ENCODE measurements at places on chromosomes 5 and 9.

DNA sequence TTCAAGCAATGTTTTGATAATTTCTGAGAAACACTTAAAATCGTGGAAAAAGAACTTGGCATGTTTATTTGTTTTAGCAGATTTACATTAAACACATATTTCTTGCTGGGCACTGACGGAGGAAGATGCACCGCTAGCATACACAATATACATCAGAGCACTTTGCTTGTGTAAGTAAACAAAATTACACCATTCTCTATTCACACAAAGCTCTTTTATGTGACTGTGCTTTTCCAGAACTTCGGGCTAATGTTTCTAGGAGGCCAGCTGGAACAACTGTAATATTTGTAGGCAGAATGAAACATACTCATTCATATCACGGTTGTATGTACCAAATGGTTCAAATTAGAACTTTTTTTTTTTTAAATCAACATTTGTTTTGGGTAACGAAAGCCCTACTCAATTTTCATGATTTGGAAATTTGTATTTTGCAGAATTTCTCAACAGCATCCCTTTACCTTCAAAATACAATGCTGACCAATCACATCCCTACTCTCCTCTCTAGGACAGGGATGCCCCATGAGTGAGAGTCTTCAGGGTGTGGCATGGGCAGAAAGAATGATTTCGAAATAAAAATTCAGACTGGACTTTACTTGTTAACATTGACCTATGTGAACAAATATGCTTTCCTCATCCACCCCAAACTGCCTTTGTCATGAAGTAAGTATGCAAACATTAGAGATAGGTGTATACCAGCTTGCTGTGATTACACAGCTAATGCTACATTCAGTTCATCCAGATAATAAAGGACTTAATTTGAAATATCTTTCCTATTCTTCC lies 425.1 kb downstream of the BNC2 start:
- DNase-seq, result no peak

GRCh38 chr9:78697618-78698017 lies 400.7 kb downstream of the PSAT1 start:
- no peak for DNase-seq

GRCh38 chr5:158910782-158911692 lies 188.7 kb downstream of the EBF1 start:
- no peak for DNase-seq

- DNase-seq, result peak; percentile 76
These were observed 294.5 kb downstream of the EBF1 start for GRCh38 chr5:158805195-158805594.

DNA sequence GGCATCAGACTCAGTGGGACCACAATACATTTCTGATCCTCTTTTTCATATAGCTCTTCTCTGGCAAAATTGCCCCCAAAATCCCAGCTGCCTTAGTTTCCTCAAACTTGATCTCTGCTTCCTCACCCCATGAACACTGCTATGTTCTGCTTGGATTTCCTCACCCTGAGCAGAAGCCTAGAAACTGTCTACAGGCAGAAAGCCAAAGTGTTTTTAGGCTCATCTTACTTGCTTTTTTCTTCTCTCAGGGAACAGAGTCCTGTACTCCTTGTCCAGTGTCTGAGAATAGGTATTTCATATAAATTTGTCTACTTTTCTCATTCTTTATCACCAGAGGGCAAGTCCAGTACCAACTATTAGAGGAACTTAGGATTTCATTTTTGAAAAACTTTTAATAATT lies 21.5 kb upstream of the UBAP1 start:
- DNase-seq, result no peak

GRCh38 chr5:129973716-129974426 lies 69.6 kb downstream of the CHSY3 start:
- DNase-seq, result no peak

- peak; percentile 80 for DNase-seq
These were observed 164.0 kb downstream of the TTC39B start for GRCh38 chr9:15142878-15143534.

- DNase-seq, result no peak
These were observed 43.8 kb downstream of the SLC38A9 start for GRCh38 chr5:55668356-55668755.

- no peak for DNase-seq
These were observed 84.9 kb downstream of the RALGPS1 start for GRCh38 chr9:126999315-127000068.

DNA sequence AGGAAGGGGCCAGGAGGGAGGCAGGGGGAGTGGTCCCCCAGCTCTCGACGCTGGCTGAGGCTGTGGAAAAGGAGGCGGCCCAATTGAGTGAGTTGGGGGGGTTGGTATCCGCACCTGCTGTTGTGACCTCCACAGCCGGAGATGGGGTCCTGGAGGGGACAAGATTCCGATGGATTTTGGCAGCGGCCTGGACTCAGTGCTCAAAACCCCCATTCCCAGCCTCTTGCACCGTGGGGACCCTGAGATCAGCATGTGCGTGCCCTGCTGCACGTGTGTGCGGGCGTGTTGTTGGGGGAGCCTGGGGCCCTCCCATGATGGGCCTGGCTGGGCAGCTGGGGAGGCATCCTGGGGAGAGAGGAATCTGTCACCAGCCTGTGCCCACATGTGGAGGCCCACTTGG lies 15.0 kb downstream of the CNTFR start:
- DNase-seq, result no peak

- peak; percentile 26 for DNase-seq
These were observed 410.9 kb downstream of the BNC2 start for GRCh38 chr9:16459421-16460148.

- peak; percentile 73 for DNase-seq
These were observed 399.2 kb upstream of the GRAMD2B start for GRCh38 chr5:126023994-126024441.

DNA sequence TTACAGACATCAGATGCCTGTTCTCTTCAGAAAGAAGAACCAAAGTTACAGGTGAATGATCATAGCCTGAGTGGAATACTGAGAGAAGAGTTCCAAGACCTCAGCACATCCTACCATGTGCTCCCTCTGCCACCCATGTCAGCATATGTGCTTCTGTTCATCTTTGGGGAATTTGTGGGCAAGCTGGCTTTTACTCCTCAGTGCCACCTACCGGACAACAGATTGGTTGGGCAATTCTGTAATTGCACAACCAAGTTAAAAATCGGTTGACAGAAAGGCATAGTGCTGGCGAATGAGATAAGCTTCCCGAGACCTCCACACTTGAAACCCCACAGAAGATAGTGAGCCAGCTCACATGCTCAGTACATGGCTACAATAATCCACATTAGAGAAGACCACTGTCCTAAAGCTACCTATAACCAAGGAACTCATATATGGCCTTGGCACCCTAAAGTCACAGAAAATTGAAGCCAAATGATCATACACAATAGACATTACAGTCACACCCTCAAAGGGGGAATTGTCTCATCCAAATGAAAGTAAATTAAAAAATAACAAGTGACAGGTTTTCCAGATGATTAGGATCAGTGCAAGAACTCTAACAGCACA lies 1238.0 kb upstream of the NUDT12 start:
- no peak for DNase-seq

DNA sequence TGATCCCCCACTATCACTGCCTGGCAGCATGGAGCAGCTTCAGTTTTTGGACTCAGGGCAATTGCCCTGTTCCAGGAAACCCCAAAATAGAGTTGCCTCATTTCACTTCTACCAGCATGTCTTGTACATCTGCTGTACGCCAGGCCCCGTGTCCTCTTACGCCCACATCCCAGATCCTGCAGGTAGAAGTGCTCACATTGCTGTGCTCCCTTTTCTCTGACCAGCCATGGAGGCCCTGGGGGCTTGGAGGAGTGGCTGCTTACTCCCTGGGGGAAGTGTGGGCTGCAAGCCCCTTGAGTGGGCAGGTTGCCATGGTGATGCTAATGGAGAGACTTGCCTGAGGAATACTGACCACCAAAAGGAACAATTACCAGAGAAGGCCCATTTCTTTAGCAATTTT lies 55.6 kb upstream of the KCNIP1 start:
- no peak for DNase-seq

- no peak for DNase-seq
These were observed 47.6 kb upstream of the JAK2 start for GRCh38 chr9:4937446-4937845.

DNA sequence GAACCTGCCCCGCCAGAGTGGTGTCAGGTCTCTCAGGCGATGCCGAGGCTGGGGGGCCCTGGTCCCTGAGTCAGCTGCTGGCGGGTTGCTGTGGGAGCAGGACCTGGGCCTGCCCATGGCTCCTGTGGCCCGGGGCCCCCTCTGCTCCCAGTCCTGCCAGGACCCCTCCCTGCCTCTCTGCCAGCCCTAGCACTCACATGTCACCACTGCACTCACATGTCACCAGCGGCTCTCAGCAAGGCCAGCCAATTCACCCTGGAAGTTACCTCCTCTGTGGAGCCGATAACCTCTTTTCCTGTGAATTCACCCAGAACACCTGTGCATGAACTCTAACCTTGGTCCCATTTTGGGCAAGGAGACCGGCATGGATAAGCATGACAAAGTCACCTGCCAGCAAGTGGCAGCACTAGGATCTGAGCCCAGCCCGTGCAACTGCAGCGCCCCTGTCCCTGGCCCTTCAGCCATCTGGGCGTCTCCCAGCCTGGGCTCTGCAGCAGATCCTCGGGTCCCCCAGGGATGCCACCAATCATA lies 170.2 kb downstream of the GAPVD1 start:
- DNase-seq, result no peak

- DNase-seq, result no peak
These were observed 117.9 kb downstream of the MTX3 start for GRCh38 chr5:79873187-79873586.

GRCh38 chr9:133405508-133406438 lies 12.0 kb downstream of the REXO4 start:
- DNase-seq, result no peak

- no peak for DNase-seq
These were observed 288.4 kb upstream of the COX7C start for GRCh38 chr5:86329318-86329717.

GRCh38 chr9:98037357-98037756 lies 19.2 kb upstream of the NANS start:
- no peak for DNase-seq

DNA sequence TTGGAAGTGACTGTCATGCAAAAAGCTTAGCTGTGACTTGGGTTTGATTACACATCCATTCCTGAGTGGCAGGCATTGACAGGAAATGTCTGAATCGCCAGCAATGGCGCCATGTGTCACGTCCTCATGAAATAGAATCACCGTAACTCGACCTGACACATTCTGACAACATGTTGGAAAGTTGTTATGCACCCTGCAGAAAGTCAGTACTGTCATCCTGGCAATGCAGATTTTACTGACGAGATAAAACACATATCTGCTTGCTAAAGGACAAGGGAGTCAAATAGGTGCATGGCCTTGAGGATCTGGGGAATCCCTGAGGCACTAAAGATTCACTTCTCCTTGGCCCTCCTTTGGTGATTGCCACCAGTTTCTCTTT lies 344.2 kb downstream of the SPATA31D1 start:
- peak; percentile 81 for DNase-seq

DNA sequence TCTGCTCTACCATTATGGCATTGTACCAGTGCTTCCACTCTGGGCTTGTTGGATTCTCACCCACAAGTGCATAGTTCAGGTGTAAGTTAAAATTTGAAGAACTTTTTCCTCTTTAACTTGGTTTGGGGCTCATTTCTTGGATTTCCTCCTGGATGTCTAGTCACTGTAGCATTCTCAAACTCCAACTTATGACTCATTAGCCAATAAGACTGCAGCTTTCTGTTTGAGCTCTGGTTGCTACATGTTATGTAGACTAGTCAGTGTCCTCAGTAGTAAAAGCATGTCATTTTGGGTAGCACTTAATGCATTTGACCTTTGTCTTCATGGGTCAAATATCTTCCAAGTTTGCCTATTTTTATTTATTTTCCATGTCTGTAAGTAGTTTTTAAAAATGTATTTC lies 790.8 kb downstream of the BRINP1 start:
- DNase-seq, result no peak

GRCh38 chr5:76681287-76681686 lies 34.6 kb upstream of the F2R start:
- DNase-seq, result no peak

DNA sequence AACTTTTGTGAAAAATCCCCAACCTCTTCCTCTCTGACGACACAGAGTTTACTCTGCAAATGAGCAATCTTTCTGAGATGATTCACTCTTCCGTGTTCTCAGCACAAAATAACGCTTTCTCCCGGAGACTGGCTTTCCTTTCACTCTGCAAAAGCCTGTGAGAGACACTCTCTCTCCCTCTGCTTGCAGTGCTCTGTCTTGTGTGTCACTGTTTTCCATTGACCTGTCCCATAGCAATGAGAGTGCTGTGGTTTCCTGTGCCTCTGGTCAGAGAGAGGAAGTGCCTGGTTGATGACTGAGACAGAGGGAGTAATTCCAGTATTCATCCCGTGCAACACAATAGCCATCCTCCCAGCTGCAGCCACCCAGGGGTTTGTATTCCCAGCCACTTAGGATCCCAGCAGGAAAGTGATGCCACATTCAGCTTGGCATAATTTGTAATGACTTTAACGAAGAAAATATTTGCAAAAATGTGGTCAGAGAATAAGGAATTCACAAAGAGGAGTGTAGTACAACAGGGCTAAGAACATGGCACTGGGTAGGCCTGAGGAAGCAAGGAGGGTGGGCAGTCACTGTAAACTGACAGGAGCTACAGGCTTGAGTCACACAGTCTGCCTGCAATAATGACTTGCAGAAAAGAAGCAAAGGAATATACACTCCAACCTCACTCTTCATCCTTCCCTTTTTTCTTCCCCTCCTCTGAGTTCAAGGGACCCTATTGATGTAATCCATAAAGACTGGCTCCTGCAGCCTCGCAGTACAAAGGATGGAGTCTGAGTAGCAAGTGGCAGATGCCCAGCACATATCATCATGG lies 463.5 kb upstream of the RGMB start:
- peak; percentile 24 for DNase-seq

DNA sequence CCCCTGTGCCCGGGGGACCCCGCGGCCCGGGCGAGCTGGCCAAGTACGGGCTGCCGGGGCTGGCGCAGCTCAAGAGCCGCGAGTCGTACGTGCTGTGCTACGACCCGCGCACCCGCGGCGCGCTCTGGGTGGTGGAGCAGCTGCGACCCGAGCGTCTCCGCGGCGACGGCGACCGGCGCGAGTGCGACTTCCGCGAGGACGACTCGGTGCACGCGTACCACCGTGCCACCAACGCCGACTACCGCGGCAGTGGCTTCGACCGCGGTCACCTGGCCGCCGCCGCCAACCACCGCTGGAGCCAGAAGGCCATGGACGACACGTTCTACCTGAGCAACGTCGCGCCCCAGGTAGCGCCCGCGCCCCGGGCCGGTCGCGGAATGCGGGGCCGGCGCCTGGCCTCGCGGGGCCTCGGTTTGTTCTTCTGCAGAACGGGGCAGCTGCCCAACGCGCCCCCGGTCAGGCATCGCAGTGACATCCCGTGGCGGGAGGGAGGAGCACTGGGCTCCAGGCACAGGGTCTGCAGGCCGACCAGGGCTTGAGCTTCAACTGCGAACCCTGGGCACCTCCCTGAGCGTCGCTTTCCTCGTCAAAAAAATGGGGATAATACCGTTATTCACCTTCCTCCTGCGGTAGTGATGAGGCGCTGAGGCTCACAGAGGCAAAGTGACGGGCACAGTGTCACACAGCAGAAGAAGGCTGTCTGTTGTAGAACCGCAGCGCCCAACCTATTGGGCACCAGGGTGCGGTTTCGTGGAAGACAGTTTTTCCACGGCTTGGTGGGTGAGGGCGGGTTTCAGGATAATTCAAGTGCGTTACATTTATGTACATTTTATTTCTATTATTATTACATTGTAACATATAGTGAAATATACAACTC lies 777 bp downstream of the ENDOG start:
- peak; percentile 62 for DNase-seq

- no peak for DNase-seq
These were observed 42.9 kb downstream of the OR2K2 start for GRCh38 chr9:111287127-111287526.

- no peak for DNase-seq
These were observed 214.2 kb downstream of the FSTL4 start for GRCh38 chr5:133397990-133398645.
